ENCODE measurements at places on chromosomes 1 and 21. TPM values are rescaled to one million over a fixed set of nuclear protein-coding genes. Genes with fewer than 3 reads are reported as not detected.

Gene SLC2A5
- 0.46 TPM for total RNA-seq

Gene GUCA2A
- not detected for total RNA-seq

Gene HSD3B1
- not detected for total RNA-seq

Gene FCRLA
- total RNA-seq = 0.47 TPM

Gene AMIGO1
- 0.15 TPM for total RNA-seq

Gene DHDDS
- total RNA-seq = 33.2 TPM

Gene SVBP
- 23.0 TPM for total RNA-seq

Gene FAM43B
- total RNA-seq = 0.31 TPM

Gene PTCH2
- total RNA-seq = not detected

Gene CXADR
- 11.7 TPM for total RNA-seq

Gene SPATA21
- not detected for total RNA-seq

Gene ATP6V1G3
- total RNA-seq = not detected

Gene PPFIA4
- total RNA-seq = 0.15 TPM

Gene F13B
- total RNA-seq = not detected

Gene CA6
- not detected for total RNA-seq

Gene C1QTNF12
- total RNA-seq = not detected

Gene LCE1C
- total RNA-seq = 1.1 TPM

Gene THEM5
- not detected for total RNA-seq

Gene LCE1B
- total RNA-seq = 0.11 TPM

Gene SH2D1B
- total RNA-seq = not detected

Gene CFH
- total RNA-seq = 5.5 TPM

Gene AMY2B
- 0.34 TPM for total RNA-seq

Gene LCE2A
- total RNA-seq = not detected

Gene RGS8
- not detected for total RNA-seq

Gene RPL22
- 202 TPM for total RNA-seq

Gene CFAP107
- not detected for total RNA-seq

Gene C1orf167
- not detected for total RNA-seq

Gene GIPC2
- total RNA-seq = 1.9 TPM

Gene PLA2G2F
- total RNA-seq = not detected

All from hair follicular keratinocyte (primary cell).